ENCODE measurements at places on chromosomes 6 and 20.

DNA sequence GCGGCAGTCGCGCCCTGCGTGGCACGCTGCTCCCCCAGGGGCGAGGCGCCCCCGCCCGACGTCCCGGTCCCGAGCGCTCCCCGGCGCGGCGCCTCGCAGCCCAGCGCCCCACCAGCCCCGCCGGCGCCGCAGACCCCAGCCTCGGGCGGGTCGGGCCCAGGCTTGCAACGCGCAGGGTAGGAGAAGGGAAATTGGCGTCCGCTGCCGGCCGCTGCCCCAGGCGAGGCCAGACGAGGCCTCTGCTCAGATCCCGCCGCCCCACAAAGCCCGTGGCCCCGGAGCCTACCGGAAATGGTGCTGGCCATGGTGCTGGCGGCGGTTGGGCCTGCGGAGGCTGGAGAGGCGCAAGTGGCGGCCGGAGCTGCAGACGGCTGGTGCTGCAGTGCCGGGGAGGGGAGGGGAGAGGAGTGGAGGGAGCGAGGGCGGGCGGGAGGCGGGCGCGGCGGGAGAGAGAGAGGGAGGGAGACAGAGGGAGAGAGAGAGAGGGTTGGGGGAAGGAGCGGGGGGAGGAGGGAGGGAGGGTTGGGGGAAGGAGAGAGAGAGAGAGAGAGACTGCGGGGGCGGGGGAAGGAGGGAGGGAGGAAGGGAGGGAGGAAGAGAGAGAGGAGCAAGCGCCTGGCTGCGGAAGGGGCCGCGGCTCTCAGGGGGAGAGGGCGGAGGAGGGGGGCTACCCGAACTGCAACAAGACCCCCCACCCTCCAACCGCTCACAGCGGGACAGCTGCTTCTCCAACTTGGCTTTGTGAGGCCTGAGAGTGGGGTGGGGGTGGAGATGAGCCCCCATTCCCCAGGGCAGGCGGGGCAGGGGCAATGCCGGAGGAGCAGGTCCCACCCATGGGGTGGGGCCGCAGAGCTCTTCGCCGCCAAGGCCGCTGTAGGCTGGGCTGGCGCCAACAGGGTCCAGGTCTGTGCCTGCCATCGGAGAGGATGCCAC lies at the start of gene STMN3:
Gene STMN3, minus strand, starts transcription at position 384 of the 933 bp plus-strand sequence. Its CDS starts 79 bp downstream, at position 305.
- peak; percentile 93 for DNase-seq

DNA sequence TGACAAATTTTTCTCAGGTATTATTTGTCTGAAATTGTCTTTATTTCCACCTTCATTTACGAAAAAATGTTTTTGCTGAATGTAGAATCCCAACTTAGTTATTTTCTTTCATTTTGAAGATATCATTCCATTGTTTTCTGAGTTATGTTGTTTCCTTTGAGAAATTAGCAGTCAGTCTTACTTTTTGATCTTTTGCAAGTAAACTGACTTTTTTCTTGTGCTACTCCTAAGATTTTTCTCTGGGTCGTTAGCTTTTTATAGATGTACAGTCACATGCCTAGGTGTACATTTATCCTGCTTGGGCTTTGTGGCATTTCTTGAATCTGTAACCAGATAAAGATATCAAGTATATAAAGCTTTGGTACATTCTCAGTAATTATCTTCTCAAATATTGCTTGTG lies 29.6 kb upstream of the ASIP start:
- no peak for DNase-seq

GRCh38 chr6:166004876-166005275 lies 162.8 kb downstream of the TBXT start:
- DNase-seq: no peak

DNA sequence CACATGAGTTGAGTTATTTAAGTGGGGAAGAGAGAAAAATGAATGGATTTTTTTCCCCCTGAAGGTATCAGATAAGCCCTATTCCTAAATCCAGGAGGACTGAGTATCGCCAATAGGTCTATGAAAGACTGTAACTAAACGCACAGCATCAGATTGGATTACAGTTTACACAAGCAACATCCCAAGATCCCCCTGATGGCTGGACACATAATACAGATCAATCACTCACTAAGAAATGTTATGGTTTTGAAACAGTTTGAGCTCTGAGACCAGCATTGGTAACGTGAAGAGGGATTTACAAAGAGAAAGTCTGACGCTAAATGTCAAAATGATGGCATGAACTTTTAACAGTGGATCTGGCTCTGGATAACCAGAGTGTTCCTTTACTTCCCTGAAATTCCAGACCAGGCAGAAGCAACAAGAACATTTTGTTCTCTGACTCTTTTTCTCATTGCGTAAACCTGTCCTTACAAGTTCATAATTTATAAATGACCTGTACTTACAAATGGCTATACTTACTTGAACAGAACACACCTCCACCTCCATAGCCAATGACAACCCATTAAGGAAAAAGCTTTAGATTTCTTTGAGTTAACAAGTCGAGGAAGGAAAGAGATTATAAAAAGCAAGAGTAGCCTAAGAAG lies 131.8 kb upstream of the BEND3 start:
- DNase-seq: no peak

GRCh38 chr20:38724626-38725147 lies 401 bp downstream of the SLC32A1 start:
- no peak for DNase-seq

GRCh38 chr6:33273129-33273923 lies 1.5 kb downstream of the RPS18 start:
- DNase-seq: no peak

GRCh38 chr6:30914076-30914853 lies at the start of gene VARS2:
Gene VARS2, plus strand, starts transcription at chr6:30914238. Its CDS starts 599 bp downstream, at chr6:30914837.
- DNase-seq: peak; percentile 94

GRCh38 chr6:35185302-35185681 lies 28.5 kb upstream of the SCUBE3 start:
- no peak for DNase-seq

DNA sequence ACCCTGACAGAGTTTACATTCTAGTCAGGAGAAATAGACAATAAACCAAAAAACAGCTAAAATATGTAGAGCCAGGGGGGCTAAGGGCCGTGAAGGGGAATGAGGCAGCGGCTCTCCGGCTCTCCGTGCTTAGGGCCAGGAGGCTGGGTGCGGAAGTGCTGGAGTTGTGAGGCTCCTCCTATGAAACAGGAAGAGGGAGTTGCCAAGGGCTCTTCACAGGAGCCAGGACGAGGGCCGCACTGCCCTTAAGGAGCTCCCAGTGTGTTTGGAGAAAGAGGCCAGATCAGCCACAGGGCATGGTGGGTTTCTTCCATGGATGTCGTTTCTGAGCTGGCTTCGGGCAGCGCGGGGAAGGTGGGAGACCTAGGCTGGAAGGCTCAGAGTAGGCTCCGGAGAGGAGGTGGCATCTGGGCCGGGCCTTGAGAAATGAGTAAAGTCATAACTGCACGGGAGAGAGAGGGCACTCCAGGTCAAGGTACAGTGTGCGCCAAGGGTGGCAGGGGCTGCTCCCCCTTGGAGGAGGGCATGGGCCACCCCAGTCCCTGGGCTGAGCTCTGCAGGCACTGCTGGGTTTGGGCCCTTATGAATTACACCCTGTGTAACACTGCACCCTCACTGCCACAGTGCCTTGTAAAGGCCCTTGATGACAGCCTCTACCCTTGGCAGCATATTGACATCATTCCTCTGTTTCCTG lies 20.8 kb upstream of the MLN start:
- DNase-seq: no peak

Measured in Ammon's horn (tissue), 1 donor.